ENCODE measurements at places on chromosomes 3 and 15.

- DNase-seq, result no peak
Measured at GRCh38 chr15:80059786-80060355, 395 bp downstream of the ZFAND6 start.

GRCh38 chr3:65342084-65342683 is 654.4 kb upstream of the ADAMTS9 start:
- peak; percentile 8 for DNase-seq

DNA sequence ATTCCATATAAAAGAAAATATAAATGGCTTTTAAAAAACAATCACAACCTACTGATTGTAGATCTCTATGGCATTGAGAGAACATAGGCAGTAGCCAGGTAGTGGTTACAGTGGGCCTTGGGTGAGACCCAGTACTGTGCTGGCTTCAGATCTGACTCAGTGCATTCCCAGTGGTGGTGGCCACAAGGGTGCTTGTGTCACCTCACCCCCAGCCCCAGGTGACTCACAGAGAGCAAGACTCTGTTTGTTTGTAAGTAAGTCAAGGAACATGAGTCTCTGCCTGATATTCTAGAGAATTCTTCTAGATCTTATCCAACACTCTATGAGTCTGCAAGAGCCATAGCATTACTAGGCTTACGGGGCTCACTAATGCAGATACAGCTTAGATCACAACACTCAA is 118.8 kb upstream of the AZI2 start:
- DNase-seq, result no peak

DNA sequence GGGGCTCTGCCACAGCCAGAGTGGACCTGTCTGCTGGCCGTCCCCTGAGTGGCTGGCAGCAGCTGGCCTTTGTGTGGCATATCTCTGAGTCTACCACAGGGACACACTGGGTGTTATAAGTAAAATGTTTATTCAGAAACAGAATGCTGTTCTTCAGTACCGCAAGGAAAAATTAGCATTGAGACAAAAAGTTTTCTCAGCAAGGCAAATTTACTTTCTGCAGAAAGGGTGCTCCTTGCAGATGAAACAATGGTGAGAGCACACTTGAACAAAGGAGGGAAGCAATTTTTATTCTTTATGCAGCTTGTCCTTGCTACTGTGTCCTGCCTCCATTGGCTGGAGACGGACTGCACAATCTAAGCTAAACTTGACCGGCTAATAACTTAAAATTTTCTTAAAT is 4.0 kb downstream of the TMEM89 start:
- no peak for DNase-seq

DNA sequence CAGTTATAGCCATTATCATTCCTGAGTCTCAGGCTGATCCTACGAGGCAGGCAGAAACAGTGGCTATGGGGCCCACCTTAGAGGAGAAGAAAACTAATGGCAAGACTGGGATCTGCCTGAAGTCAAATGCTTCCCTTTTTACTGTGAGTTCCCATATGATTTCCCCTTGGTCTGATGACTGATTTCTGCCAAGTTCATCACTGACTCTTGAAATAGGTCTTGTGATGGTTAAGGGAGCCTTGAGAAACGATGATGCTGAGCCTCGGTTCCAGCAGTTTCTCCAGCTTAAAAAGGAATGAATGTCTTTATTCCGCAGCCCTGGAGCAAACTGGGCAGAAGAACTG is 29.4 kb upstream of the LDHAL6B start:
- no peak for DNase-seq

DNA sequence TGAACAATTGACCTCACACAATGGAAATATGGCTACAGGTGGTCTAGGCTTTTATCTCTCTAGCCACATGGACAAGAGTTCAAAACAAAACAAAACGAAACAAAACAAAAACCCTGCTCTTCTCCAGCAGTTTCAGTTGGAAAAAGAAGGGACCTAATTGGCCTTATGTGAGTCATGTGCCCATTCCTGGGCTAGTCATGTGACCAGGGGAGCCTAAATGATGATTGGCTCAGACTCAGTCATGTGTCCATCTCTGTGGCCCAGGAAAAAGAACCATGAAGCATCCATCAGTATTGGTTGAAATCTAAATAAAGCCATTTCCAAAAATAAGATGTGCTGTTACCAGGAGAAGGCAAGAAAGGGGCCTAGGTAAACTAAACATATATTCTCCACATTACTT is 96.8 kb downstream of the ANXA2 start:
- DNase-seq, result no peak

- peak; percentile 89 for DNase-seq
Measured at GRCh38 chr15:63256433-63257274, 20.8 kb upstream of the APH1B start.

GRCh38 chr3:44016818-44017217 is 224.9 kb upstream of the TOPAZ1 start:
- DNase-seq, result no peak

GRCh38 chr3:102478160-102478559 is 43.3 kb downstream of the ZPLD1 start:
- no peak for DNase-seq

GRCh38 chr3:126432361-126433104 is 37.8 kb downstream of the CFAP100 start:
- DNase-seq, result no peak

GRCh38 chr15:28208583-28208982 is 109.5 kb upstream of the OCA2 start:
- no peak for DNase-seq

DNA sequence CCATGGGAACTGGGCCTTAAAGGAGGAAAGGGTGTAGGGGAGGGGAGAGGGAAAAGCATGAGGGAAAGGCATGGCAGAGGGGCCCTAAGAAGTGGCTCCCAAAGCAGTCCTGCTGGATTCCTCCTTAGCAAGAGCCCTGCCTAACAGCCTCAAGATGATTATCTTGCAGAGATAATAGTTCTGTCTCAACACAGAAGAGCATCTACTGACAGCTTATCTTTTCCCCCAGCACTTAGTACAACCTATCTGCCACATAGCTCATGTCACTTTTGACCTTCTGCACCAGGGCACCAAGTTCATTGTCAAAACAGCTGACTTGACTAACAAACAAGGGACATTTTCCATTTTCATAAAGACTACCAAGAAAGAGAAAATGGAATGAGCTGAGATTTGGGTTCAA is 86.3 kb downstream of the ANP32A start:
- DNase-seq, result no peak

GRCh38 chr15:27563765-27564370 is 535.2 kb downstream of the OCA2 start:
- DNase-seq, result no peak

Data from HS-27A (cell line).